Esophagus squamous epithelium (tissue), 5 donors: ENCODE measurements at places on chromosomes 6 and 20.

GRCh38 chr6:147071776-147072175 is 132.4 kb upstream of the STXBP5 start:
- no peaks in the 10 kb centered on the region for H3K4me1 ChIP-seq
- H3K27ac ChIP-seq, result no peak overlapping the region
- no peaks in the 10 kb centered on the region for H3K36me3 ChIP-seq
- H3K27me3 ChIP-seq, result no peaks in the 10 kb centered on the region

GRCh38 chr6:137657351-137657911 is 163.2 kb upstream of the OLIG3 start:
- H3K36me3 ChIP-seq, result no peaks in the 10 kb centered on the region
- H3K4me3 ChIP-seq, result no peak overlapping the region
- no peak overlapping the region for H3K27ac ChIP-seq
- H3K27me3 ChIP-seq, result no peaks in the 10 kb centered on the region

DNA sequence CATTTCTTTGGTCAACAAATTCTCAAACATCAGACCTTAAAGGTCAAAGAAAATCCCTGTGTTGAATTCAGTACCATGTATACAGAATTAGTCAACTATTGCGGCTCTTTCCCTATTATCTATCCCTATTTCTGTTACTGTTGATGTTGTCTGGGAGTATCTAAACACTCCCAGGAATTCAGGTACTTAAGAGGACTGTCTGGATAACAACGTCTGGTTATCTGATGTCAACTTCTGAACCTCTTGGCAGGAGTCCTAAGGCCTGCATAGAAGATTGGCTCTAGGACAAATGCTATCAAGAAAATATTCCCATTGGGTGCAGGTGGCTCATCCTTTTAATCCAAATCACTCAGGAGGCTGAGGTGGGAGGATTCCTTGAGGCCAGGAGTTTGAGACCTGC is 255.6 kb downstream of the KHDC1L start:
- H3K36me3 ChIP-seq, result no peaks in the 10 kb centered on the region
- H3K4me3 ChIP-seq, result no peak overlapping the region
- no peaks in the 10 kb centered on the region for H3K27me3 ChIP-seq
- no peaks in the 10 kb centered on the region for H3K4me1 ChIP-seq

- DNase-seq, result no peak
- peaks cover 48% of the 10 kb centered on the region for H3K36me3 ChIP-seq
Measured at GRCh38 chr6:24658573-24659560, 7.8 kb downstream of the TDP2 start.

DNA sequence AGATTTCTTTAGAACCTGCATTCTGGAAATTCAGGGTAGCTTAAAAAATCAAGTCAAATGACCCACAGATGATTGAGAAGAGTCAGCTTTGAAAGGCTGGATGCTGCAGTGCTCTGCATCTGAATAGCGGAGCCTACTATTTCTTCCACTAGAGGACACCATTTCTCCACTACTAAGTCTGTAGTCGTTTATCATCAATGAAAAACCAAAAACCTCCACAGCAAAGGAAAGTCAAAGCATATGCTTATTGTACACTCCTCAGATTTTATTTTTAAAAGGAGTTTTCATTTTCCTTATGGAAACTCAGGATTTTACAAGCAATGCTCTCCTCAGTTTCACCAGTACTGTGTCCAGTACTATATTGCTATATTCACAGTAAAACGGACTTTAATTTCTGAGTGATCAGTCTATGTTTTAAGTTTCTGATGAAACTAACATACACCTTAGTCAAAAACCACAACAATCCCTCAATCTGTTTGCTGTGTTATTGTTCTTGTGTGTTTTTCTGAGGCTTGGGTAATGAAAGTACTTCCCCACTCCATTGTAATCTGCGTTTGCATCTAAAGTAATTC is 50.5 kb upstream of the ENPP5 start:
- H3K36me3 ChIP-seq, result no peaks in the 10 kb centered on the region
- H3K4me1 ChIP-seq, result no peaks in the 10 kb centered on the region
- no peaks in the 10 kb centered on the region for H3K27me3 ChIP-seq

GRCh38 chr20:37566590-37567330 is 39.1 kb upstream of the BLCAP start:
- H3K36me3 ChIP-seq, result no peaks in the 10 kb centered on the region
- no peak overlapping the region for H3K4me3 ChIP-seq
- peaks cover 10% of the 10 kb centered on the region for H3K4me1 ChIP-seq
- H3K27ac ChIP-seq, result no peak overlapping the region
- DNase-seq, result no peak
